Stimulated activated naive CD4-positive, alpha-beta T cell treated with Interleukin-2 at 50 U/mL for 16 hours (primary cell): ENCODE measurements at places on chromosomes 3 and 15.

DNA sequence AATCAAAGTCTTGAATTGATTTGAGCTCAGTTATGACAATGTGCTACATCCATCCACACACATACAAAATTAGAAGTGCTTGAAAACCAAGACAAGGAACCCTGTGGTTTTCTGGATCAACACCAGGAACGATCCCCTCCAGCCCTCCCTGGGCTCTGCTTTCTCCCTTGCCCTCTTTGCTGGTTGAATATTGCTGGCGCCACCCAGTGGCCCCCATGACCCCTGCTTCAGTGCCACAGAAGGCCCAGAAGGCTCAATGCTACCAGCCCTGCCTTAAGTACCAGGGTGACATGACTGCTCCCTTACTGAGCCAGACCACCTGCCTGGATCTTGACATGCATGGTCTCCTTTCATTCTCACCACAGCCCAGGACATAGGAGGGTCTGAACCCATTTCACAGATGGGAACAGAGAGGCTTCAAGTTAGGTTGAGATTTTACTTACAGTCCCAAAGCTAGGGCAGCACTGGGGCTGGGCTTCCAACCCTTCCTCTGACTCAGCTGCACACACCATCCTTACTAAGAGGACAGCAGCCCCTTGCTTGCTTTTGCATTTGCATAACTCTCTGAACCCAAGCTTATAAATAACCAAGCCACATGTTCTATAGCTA lies 15.0 kb downstream of the IL12A start:
- DNase-seq = peak; percentile 3

- DNase-seq = no peak
Observed at GRCh38 chr3:39752019-39752637, 57.3 kb upstream of the MYRIP start.

GRCh38 chr15:59244337-59244736 lies 37.7 kb downstream of the LDHAL6B start:
- DNase-seq = no peak

GRCh38 chr3:5071061-5071460 lies 51.0 kb upstream of the ARL8B start:
- DNase-seq = no peak

DNA sequence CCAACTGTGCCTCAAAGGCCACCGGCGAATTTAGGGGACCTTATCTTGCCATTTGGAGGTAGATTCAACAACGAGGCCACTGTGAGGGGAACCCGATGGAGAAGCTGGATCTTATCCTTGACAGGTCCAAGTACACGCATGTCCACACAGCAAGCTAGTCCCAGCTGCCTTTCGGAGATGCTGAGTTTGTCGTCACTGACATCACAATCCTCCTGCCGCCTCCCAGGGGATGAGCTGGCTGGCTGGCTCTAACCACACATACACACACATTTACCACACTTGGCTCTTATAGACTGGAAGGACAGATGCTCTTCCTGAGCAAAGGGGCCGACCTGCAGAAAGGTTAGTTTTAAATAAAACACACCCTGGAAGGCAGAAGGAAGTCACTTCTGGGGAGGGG lies 176.3 kb downstream of the STT3B start:
- DNase-seq = no peak

DNA sequence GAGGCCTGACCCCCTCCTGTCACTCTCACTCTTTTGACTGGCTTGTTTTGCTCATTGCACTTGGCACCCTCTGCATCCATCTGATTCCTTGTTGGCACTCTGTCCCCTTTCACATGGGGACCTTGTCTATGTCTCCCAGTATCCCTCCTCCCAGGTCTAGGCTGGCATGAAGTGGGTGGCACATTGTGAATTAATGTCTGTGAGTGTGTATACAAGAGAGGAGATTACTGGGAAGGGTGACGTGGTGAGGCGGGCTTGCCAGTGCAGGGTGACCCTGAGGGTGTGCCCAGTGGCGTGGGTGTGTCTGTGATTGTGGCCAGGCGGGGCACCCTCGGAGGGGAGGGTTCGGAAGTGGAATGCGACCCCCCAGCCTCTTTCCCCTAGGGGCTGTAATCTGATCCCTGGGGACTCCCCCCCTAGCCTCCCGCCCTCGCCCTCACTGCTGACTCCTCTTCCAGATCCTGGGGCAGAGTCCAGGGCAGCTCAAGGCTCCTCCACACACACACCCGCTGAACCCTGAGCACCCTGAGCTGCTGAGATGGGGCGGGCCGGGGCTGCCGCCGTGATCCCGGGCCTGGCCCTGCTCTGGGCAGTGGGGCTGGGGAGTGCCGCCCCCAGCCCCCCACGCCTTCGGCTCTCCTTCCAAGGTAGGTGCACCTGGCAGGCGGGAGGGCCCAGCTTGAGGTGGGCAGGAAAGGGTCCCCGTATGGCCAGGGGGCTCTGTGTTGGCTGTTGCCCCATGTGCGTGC lies at the start of gene SEMA3B:
TSS of gene SEMA3B (plus strand) at position 445 of the 749 bp plus-strand sequence. CDS start at position 539, 94 bp downstream.
- DNase-seq = no peak

DNA sequence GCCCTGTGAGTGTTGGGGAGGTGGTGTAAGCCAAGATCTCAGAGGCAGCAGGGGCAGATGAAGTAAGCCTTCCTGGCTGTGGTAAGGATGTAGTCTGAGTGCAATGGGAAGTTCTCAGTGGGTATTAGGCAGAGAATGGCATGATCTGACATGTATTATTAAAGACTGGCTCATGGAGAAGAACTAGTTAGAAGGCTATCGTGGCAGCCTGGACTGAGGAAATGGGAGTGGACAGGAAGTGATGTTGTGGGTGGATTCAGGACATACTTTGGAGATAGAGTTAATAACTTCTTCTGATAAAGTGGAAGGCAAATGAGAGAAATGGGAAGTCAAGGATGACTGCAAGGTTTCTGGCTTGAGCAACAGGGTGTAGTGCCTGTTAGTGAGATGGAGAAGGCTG lies 250.9 kb upstream of the CFAP20DC start:
- DNase-seq = no peak

- DNase-seq = no peak
Observed at GRCh38 chr15:83766339-83766738, 112.4 kb downstream of the ADAMTSL3 start.

DNA sequence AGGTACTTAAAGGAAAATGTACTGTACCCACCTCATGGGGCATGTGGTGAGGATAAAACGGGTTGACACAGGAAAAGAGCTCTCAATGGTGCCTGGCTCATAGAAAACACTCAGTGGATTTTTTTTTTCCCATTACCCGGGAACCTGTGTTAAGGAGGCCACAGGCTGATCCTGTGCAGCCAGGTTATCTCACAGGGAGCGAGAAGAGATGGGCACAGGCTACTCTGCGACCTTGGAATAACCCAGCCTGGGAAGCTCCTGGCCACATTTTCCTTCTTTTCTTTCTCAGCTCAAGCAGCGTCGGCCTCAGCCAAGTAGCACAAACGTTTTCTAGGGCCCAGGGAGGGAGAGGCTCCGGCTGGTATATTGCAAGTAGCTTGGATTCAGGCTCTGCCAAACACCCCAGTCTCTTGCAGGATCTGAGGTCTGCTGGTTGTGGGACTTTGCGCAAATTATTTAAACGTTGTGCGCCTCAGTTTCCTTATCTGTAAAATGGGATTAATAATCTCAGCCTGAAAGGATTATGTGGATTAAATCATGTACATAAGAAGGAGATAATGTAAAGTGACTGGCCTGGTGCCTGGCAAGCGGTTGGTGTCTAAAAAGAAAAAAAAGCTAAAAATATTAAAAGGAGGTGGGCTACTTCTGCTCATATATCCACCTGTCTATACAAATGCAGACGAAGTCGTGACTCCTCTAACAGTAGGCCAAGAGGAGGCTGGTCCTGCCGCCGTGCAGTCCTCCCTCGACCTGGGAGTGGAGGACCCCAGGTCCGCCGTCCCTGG lies 2.2 kb downstream of the FURIN start:
- DNase-seq = no peak

- no peak for DNase-seq
Observed at GRCh38 chr15:98977441-98977840, 30.2 kb downstream of the PGPEP1L start.

GRCh38 chr15:34610354-34610753 lies 26.9 kb upstream of the GOLGA8B start:
- DNase-seq = no peak

- no peak for DNase-seq
Observed at GRCh38 chr3:50676031-50676705, 1.4 kb downstream of the DOCK3 start.

DNA sequence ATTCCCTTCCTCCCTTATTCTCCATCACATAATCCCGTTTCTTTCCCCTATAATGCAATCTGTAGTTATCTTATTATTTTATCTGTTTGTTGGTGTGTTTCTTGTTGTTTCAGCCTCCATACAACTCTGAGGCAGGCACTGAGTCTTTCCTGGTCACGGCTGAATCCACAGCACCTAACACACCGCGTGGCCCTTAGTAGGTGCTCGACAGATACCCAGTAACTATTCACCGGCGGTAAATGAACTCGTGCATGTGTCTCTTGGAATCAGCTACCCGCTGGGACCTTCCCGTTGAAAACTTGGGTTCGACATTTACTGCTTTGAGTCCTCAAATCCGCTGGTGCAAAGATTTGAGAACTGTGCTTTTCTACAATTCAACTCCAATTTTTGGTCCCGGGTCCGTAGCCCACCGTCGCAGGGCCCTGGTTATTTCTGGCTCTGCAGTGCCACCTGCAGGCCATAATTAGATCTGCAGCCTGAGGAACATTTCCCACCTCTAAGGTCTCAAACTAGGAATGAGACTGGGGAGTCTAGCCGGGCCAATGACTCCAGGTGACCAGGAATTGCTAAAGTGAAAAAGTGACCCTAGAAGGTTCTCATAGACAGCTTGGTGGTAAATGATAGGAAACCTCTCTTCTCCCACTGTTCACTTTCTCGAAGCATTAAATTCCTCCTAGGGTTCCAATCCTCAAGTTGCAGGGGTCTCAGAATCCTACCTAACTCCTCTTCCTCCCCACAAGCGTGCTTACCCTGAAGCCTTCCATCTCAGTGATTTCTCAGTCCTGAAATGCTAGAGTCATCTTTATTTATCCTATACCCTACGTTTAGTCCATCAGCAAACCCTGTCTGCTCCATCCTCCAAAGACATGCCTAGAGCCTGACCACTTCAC lies 40.0 kb upstream of the TRH start:
- no peak for DNase-seq

DNA sequence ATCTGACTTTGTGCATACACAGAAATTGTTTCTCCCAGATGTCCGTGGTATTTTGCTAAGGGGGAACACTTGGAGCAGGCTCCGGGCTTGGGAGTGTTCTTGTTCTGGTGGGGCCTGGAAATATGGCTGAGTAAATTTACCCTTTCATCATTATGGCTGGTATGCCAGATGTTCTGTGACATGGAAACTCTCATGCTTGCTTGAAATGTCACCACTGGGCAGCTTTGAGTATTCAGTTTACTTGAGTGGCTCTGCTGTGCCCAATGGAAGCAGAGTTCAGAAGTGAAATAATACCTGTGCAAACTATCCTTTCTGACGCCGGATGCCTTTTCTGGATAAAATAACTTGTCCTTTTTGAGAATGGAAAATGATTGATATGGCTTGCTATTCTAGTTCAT lies 283.6 kb upstream of the TPM1 start:
- no peak for DNase-seq

GRCh38 chr3:125148836-125149235 lies 63.7 kb downstream of the SLC12A8 start:
- DNase-seq = no peak

DNA sequence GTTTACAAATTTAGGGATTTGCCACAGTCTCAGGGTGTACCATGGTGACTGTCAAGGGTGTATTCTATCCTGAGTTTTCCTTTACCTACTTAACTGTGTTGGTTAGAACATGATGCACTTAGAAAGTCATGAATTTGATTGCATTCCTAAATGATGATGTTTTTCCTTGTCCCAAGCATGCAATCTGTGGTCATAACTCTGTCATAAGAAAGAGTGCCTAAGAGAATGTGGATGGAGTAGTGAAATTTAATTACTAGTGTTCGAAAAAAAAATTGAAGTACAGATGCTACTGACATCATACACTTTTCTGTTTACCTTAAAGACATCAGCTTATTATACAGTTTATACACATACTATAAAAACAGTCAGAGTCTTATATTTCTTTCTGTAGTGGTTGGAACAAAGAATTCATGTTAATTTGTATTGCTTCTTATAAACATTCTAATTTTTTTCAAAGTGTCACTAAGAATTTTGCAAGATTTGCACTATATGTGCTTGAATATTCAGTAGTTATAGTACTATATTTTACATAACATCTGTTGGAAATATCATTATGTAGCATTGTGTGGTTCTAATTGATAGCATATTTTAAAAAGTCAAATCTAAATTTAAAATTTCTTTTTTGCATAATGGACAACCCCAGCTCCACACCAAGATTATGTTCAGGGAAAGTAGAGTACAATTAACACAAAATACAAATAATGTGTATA lies 231.3 kb upstream of the KCNMB2 start:
- DNase-seq = no peak

- DNase-seq = no peak
Observed at GRCh38 chr3:11363715-11364114, 91.5 kb downstream of the ATG7 start.

GRCh38 chr3:25861566-25861965 lies 71.7 kb downstream of the OXSM start:
- DNase-seq = no peak

GRCh38 chr3:157387708-157388435 lies 48.8 kb upstream of the PTX3 start:
- DNase-seq = no peak

DNA sequence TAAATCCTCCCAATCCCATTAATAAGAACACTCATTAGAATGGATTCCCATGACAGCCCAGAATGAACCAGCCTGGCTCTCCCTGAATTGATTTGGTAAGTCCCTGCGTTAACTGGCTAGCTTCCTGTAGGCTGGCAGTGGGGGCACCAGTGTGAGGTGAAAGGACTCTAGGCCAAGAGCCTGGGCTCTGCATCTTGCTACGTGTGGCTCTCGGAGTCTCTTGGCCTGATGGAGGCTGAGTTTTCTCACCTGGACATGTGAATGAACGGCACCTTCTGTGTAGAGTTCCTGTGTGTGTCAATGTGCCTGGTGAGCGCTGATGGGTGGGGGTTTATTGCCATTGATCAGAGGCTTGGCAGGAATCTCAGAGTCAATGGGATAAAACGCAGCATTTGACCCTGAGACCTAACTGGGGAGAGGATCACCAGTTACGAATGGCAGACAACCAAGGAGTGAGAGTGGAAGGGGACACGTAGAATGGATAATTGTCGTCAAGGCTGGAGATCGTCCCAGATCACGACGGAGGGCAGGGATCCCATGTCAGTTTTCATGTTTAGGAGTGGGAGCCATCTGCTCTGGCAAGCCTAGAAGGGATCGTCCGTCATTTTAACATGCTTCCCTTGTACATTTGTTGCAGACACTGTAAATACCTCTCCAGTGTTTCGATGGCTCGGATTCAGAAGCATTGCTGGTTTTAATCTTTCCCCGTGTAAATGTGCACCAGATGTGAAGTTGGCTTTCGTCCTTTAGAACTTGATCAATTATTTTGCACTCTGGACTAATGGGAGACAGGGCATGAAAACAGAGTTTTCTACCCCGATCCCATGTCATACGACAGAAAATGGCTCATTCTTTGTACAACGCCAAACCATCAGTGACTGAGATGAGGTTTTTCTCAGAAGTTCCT lies 9.0 kb upstream of the KLF13 start:
- DNase-seq = no peak

DNA sequence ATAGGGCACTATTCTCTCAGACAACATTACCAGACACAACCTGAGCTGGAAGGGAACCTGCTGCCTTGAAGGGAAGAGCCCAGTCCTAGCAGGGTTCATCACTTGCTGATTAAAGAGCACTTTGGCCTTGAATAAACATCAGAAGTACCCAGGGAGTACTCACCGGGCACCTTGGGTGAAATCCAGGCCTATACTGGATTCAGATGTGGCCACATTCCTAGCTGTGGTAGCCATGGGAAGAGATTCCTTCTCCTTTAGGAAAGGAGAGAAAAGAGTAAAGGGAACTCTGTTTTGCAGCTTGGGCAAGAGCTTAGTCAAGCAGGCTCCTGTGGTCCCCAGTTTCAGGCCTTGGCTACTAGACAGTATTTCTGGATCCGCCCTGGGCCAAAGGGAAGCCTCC lies 195.0 kb downstream of the SPATA16 start:
- no peak for DNase-seq
